ENCODE measurements at places on chromosomes 6 and 20.

- DNase-seq, result peak; percentile 72
Measured at GRCh38 chr20:41173161-41173721, 35.9 kb downstream of the PLCG1 start.

GRCh38 chr6:157099912-157100593 lies 223.3 kb downstream of the TMEM242 start:
- DNase-seq, result no peak

DNA sequence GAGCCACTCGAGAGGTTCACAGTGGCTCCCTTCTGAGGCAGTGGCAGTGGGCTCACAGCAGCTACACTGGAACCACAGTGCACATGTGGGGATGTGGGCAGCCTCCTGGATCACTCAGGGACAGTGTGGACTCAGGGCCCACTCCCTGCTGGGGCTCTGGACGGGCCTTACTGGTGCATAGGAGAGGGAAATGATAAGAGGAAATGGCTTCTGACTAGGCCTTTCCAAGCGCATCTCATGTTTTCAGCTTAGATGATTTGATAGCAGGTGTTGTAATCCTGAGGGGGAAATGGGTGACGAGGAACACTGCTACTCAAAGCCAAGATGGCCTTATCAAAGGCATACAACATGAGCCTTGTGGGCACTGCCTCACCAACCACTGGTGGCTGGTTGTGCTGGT lies 44.0 kb downstream of the PANK2 start:
- DNase-seq, result no peak

GRCh38 chr6:49225471-49225870 lies 237.6 kb downstream of the MMUT start:
- no peak for DNase-seq

GRCh38 chr6:170371080-170371479 lies 64.5 kb downstream of the FAM120B start:
- no peak for DNase-seq

GRCh38 chr20:46341074-46342009 lies 33.0 kb upstream of the CDH22 start:
- DNase-seq, result no peak

GRCh38 chr6:145206247-145206907 lies 528.9 kb downstream of the EPM2A start:
- no peak for DNase-seq
